B cell (primary cell): ENCODE measurements at places on chromosomes 6 and 20. TPM values are rescaled to one million over a fixed set of nuclear protein-coding genes. Genes with fewer than 3 reads are reported as not detected.

NR2E1 gene
- polyA plus RNA-seq = not detected in 2 replicates

CTAGE9 gene
- polyA plus RNA-seq = not detected in 2 replicates

- no peaks in the 10 kb centered on the region for H3K27me3 ChIP-seq
- no peaks in the 10 kb centered on the region for H3K4me1 ChIP-seq
- H3K36me3 ChIP-seq = no peaks in the 10 kb centered on the region
- H3K27ac ChIP-seq = no peak overlapping the region
- H3K4me3 ChIP-seq = no peak overlapping the region
These were observed 294.6 kb downstream of the CDH4 start for GRCh38 chr20:61546641-61547040.

- DNase-seq = no peak
- no peak overlapping the region for H3K27ac ChIP-seq
- no peak overlapping the region for H3K4me3 ChIP-seq
- H3K27me3 ChIP-seq = no peaks in the 10 kb centered on the region
- no peaks in the 10 kb centered on the region for H3K36me3 ChIP-seq
- no peaks in the 10 kb centered on the region for H3K4me1 ChIP-seq
These were observed 198.6 kb upstream of the THBS2 start for GRCh38 chr6:169452117-169452868.

GCNT2 gene
- 5.9 and 6.8 TPM in 2 replicates for polyA plus RNA-seq

TCP11 gene
- polyA plus RNA-seq = not detected in 2 replicates

DNA sequence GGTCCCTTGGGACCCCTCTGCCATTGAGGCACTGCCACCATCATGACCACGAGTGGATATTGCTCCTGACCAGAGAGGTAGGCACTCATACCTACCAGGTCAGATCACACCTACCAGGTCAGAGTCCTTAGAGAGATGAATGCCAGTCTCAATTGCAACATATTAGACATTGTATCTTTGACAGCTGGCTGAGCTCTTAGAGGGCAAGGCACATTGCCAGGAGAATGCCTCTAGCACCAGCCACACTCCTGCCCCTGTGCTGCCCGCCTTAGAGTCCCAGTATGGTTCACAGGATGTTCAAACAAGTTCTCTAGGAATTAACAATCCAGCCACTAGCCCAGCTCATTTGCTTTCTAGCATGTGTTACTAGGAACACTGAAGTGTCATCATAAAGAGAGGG lies 65.9 kb downstream of the TMEM244 start:
- peaks cover 2% of the 10 kb centered on the region for H3K27me3 ChIP-seq
- no peak for DNase-seq
- H3K4me1 ChIP-seq = no peaks in the 10 kb centered on the region
- no peaks in the 10 kb centered on the region for H3K36me3 ChIP-seq
- no peak overlapping the region for H3K27ac ChIP-seq

C20orf173 gene
- polyA plus RNA-seq = not detected in 2 replicates

HMGA1 gene
- 59.6 and 60.2 TPM in 2 replicates for polyA plus RNA-seq

DNA sequence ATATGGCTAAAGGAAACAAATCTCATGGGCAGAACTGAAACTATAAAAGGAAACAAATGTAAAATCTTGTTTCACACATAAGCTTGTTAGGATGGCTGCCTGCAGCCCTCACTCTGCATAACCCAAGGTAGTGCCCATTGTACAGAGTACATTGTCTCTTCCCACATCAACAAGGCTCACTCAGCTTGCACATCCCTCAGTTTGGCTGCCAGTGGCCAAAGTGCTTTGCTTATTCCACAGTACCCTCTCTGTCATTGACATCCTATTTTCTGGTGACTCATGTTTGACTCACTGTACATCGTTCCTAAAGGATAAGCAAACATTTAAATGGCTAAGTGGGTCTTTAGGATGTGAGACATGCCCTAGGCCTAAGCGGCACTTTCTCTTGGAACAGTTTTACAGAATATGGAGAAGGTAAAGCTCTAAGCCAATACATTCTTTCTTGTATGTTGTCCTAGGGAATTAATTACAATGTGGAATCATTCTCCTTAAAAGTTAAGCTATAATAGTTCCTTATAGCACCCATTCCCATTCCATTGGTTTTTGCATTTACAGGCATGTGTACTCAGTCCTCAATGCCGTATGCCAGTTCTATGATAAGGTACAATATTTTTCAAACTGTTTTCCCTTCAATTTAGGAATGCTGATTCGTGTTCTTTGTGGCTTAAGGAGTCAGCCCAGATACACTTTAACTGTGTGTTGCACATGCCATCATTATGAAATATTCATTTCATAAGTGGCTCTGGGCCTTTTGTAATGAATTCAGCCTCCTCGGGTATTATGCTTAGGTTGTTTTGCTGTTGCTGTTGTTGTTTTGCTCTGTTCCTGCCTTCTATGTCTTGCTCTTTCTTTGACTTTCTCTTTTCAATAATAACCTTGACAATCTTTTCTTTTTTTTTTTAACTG lies 5.5 kb downstream of the ANKEF1 start:
- H3K27me3 ChIP-seq = no peaks in the 10 kb centered on the region
- no peak overlapping the region for H3K27ac ChIP-seq
- H3K4me3 ChIP-seq = no peak overlapping the region
- no peaks in the 10 kb centered on the region for H3K36me3 ChIP-seq
- DNase-seq = no peak

NRN1 gene
- polyA plus RNA-seq = 0.40 and 0.51 TPM in 2 replicates

GRCh38 chr20:10225439-10226060 lies 6.9 kb downstream of the SNAP25 start:
- H3K27me3 ChIP-seq = peaks cover 2% of the 10 kb centered on the region
- no peaks in the 10 kb centered on the region for H3K36me3 ChIP-seq
- H3K27ac ChIP-seq = no peak overlapping the region
- no peak overlapping the region for H3K4me3 ChIP-seq
- no peak for DNase-seq
- H3K4me1 ChIP-seq = no peaks in the 10 kb centered on the region

DNA sequence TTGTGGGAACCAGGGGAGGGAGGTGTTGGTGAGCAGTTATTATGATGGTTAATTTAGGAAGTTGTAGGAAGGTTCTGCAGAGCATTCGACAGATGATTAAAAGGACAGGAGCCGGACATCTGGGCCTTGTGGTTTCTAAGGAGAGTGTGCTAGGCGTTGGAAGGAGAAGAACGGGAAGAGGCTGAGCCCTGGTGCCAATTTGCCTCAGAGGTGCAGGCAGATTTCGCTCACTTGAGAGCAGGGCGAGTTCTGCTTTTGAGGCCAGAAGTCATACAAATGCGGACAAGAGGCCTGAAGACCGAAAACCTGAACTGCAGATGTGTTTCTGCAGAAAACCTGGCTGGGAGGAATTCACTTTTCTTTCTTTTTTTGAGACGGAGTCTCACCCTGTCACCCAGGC lies 30.5 kb upstream of the RPS6KA2 start:
- peak; percentile 29 for DNase-seq
- H3K36me3 ChIP-seq = no peaks in the 10 kb centered on the region
- peaks cover 25% of the 10 kb centered on the region for H3K4me1 ChIP-seq
- H3K27me3 ChIP-seq = no peaks in the 10 kb centered on the region

UBD gene
- not detected in 2 replicates for polyA plus RNA-seq

- H3K4me3 ChIP-seq = no peak overlapping the region
- H3K27me3 ChIP-seq = no peaks in the 10 kb centered on the region
- H3K36me3 ChIP-seq = peaks cover 40% of the 10 kb centered on the region
- no peak overlapping the region for H3K27ac ChIP-seq
- no peaks in the 10 kb centered on the region for H3K4me1 ChIP-seq
These were observed 31.7 kb downstream of the SLC35A1 start for GRCh38 chr6:87504441-87504840.
